ENCODE measurements at places on chromosomes 3 and 15.
A peak's percentile ranks its signal among the peaks of the same experiment; 100 is the strongest.

GRCh38 chr3:39051649-39052561, at the start of the genes SCN11A and WDR48:
TSS of gene SCN11A (minus strand) at chr3:39051944. CDS start at chr3:38950362, 101,582 bp downstream.
TSS of gene WDR48 (plus strand) at chr3:39052016. CDS start at chr3:39052026, 10 bp downstream.
- DNase-seq: peak; percentile 92

- DNase-seq: no peak
Measured at GRCh38 chr3:135908225-135908624, 57.3 kb upstream of the PPP2R3A start.

DNA sequence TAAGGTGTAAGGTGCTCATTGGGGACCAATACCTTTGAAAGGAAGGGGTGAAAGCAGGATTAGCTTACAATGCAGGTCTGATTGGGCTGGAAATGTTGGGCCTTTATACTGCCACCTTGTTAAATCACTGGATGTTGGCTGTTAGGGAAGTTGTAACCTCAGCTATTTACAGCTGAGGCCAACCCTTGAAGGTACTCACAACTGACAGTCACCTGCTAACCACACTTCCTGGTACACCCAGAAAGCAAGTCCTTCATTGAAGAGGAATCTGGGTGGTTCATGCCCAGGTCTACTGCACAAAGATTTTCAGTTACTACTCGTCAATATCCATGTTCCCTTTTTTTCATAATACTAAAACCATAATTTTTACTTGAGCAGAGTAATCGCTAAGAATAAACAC, 65.4 kb upstream of the CLDN18 start:
- DNase-seq: no peak

DNA sequence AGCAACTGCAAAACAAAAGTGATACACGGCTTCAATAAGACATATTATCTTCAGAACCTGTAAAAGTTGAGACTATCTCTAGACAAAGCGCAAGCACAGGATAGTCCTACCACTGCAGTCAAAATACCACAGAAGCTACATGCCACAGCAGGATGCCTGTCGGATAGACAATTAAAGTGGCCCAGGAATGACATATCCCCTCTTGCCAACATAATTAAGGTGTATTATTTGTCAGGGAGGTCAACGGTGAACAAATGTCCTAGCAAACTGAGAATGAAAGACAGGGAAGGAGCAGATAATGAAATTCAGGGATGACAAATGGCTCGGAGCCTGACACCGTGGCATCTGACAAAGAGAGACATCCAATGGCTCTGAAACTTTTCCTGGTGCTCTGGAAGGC, 185.7 kb downstream of the MECOM start:
- no peak for DNase-seq

GRCh38 chr15:37253877-37254276, 153.5 kb upstream of the MEIS2 start:
- no peak for DNase-seq

DNA sequence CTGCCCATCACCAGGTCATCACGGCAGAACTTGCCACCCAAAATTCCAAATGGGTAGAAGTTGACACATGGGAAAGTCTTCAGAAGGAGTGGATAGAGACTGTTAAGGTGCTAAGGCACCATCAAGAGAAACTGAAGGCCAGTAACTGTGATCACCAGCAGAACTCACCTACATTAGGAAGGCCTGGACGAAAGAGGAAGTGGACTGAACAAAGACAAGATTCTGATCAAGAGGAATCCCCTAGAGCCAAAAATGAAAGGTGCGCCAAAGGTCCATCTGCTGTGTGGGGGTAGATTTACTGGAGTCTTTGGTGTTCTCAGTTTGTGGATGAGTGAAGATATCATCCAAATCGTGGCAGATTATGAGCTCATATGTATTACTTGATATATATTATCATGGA, 46.3 kb upstream of the P3H2 start:
- no peak for DNase-seq

DNA sequence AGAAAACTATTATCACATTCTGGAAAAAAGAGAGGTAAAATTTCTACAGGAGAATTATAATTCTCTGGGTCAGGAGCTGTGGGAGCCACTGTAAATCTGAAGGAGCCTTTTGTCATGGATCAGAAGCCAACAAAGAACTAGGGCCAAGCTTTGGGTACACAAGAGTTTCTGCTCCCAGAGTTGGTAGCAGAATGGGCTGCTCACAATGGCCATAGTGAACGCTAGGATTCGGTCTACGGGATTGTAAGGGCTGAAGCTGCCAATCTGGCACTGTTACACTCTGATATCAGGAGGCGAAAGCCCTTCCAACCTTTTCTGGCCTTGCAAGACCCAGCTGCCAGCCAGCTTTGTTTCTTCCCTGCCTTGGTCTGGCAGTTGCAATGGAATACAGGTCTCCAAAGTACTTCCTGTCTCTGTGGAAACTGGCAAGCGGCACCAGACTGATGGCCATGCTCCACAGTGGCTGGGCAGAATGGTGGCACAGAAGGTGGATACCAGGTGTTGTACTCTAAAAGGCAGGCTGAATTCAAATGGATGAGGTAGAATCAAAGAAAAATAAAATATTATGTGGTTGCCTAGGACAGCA, 831.7 kb downstream of the CADM2 start:
- no peak for DNase-seq

DNA sequence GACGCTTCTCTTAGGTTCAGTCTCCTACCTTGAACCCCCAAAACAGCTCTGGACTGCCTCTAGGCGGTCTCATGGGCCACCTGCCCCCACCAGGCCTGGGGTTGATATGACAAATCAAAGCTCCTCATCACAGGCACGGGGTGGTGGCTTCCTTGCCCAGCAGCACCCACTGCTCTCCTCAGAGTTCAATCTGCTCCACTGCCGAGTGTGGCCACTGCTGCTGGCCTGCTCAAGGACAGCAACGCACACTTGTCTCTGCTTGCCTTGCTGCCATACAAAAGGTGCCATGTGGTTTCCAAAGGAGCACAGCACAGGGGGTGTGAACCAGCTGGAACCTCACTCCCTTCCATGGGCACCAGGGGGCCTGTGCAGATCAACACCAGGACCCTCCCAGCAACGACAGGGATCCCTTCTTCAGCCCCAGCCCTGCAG, 10.2 kb downstream of the KBTBD13 start:
- no peak for DNase-seq

DNA sequence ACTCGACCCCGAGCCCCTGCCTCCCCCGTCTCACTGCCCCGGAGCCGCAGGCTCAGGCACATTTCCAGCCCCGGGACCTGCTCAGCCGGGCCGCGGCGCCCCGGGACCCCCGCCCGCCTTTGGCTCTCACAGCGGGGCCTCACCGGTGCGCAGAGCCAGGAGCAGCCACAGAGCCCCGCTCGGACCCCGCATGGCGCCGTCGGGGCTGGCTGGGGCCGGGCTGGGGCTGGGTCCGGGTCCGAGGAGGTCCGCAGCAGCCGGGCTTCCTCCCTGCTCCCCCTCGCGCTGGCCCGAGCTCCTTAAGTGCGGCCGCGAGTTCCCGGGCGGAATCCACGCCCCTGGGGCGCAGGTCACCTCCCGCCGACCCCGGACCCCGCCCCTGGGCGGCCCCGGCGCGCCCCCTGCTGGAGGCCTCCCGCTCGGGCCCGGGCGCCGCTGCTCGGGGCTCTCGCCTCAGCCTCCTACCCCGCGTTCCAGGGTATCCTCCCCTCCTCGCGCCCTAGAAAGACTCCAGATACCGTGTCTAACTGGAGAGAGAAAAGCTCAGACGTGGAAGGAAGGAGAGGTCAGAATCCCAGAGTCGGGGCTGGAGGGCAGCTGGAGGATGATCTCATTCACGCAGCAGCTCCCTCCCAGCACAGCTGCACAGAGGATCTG, at the start of gene MELTF:
Gene MELTF, minus strand, starts transcription at position 307 of the 657 bp plus-strand sequence. Its CDS starts 115 bp downstream, at position 192.
- peak; percentile 72 for DNase-seq

- no peak for DNase-seq
Measured at GRCh38 chr15:87938031-87938430, 318.5 kb downstream of the NTRK3 start.

DNA sequence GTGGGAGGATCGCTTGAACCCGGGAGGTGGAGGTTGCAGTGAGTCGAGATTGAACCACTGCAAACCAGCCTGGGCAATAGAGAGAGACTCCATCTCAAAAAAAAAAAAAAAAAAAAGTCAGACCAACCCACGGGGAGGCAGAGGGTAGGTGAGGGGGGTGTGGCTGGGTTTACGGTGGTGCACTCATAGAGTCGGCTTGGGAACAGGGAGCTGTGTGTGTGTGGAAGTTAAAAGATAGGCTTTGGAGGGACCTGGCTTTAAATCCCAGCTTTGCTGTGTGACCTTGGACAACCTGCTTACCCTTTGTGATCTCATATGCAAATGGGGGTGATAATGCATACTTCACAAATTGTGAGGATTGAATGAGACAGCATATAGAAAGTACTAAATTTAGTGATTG, 10.0 kb upstream of the ISLR2 start:
- DNase-seq: no peak

DNA sequence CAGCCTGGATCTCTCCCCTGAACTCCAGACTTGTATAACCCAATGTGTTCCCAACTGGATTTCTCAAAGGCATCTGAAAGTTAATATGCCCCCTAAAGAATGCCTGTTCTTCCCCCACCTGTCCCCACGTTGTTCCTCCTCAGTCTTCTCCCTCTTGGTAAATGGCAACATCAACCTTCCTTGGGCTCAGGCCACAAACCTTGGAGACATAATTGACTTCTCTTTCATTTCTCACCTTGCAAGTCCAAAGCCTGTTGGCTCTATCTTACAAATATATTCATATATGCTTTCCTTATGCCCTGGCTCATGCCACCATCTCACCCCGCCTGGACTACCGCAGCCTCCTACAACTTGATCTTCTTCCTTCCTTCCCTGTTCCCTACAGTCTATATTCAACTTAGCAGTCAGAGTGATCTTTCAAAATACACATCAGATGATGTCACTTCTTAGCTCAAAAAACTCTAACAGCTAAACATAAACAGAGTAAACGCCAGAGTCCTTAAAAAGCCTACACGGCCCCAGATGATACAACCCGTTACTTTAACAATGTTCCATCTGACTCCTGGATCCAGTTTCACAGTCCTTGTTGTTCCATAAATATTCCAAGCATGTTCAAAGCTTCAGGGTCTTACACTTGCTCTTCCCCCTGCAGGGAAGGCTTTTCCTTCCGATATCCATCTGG, 66.2 kb downstream of the ETV5 start:
- DNase-seq: no peak

GRCh38 chr3:61186030-61186429, 65.2 kb downstream of the FHIT start:
- DNase-seq: no peak

DNA sequence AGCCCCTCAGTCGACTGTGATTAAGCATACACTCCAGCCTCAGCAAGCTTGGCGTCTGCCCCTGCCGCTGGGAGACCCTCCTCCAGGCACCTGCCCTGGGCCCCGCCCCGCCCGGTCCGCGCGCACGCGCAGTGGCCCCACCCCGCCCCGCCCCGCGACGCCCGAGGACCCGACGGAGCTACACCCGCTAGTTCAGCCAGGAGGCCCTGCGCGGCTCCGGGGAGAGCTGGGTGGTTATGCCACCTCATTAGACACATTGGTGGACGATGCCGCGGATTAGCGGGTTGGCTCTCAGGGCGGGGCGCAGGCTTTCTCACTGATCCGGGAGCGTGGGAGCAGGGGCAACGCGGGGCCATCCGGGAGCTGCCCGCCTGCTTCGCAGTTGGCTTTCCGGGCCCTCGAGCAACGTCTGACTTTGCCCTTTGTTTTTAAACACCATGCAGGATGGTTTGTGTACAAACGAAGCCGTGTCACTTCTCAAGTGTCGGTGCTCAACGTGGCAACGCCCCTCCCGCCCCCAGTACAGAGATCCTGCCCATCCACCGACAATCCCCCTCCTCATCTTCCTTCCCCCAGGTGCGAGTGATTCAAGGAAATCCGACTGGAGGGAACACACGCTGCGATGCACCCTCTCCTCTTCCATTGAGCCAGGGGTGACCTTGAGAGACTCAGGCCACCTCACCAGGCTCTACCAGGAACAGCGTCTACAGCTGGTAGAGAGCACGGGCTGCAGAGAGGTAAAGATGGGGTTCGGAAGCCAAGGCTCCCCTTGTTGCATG, 109.3 kb downstream of the SHQ1 start:
- no peak for DNase-seq

DNA sequence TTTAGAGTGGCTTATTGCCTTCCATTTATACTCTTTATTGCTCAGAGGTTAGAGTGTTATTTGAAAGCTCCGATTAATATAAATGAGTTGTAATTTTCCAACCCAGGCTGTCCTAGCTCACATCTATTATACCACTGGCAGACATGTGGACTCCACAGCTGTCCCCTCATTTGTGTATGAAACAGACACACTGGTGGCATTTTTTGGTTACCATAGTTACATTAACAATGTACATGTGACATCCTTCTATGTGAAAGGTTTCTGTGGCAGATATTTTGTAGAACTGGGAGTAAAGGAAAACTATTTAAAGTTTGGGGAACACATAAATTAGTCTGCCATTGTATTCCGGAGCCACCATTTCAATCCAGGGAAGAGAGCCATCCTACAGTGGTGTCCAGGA, 5.3 kb downstream of the LRRN1 start:
- no peak for DNase-seq

GRCh38 chr3:112623213-112623612, 17.7 kb downstream of the CCDC80 start:
- DNase-seq: no peak

GRCh38 chr3:141353652-141354495, 14.4 kb upstream of the ZBTB38 start:
- no peak for DNase-seq

DNA sequence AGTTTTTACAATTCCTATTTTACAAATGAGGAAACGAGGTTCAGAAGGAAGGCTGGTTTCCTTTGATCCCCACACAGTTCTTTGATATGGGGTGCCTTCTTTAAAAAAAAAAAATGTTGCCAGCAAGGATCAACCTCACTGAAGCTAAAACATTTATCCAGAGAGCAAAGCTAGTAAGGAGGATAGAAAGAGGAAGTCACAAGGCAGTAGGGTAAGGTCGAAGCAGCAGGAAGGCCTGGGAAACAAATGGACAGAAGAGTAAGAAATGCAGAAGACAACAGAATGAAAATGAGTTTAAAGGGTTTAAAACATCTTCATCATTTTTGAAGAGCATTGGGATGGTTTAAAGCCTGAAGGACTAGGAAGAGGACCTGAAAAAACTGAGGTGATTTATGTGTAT, 30.6 kb upstream of the CP start:
- no peak for DNase-seq

DNA sequence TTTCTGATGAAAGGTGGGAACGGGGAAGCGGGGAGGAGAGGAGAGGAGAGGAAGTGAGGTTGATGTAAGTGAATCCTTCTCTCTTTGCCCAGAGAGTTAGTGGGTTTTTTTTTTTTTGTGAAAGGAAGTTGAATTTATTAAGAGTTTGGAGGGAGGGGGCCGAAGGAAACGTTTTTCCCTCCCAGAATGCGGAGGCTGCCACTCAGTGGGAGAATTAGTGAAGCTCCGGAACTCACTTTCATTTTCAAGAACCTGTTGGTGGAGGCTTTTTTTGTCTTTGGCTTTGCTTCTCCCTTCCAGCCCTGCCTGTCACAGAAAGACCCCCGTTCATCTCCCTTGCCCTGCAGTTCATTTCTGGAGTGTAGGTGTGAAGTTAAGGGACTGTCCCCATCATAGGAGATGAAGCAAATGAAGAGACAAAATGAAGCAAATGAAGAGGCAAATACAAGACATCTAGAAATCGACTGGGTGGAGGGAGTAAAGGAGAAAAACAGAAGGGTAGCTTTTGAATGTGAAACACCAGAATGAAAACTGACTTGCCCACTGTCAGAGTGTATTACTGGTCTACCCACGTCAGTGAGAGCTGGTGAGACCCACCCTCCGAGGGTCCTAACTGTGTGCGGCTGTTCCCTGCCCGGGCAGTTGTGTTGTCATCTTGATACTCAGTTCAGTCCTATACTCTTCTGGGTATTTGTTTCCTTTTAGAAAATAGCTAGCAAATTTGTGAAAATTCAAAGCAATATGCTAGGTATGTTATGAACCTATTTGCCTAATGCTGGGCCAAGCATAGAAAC, 91.5 kb downstream of the ITPR1 start:
- peak; percentile 50 for DNase-seq

- DNase-seq: no peak
Measured at GRCh38 chr3:181329024-181329423, 339.5 kb upstream of the DNAJC19 start.
